SW 1271 (cell line): ENCODE measurements at places on chromosomes 16 and 17.

- no peak for DNase-seq
These were observed 208.0 kb downstream of the FOXL1 start for GRCh38 chr16:86786338-86786737.

- DNase-seq: no peak
These were observed 10.4 kb downstream of the USB1 start for GRCh38 chr16:58011652-58012051.

DNA sequence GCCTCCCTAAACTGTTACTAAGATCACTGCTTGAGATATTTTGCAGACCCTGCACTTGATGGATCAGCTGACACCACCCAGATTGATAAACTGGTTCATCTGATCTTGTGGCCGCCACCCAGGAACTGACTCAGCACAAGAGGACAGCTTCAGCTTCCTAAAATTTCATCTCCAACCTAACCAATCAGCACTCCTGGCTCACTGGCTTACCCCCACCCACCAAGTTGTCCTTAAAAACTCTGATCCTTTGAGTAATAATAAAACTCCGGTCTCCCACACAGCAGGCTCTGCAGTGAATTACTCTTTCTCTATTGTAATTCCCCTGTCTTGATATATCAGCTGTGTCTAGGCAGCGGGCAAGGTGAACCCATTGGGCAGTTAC is 174.8 kb downstream of the UTP18 start:
- no peak for DNase-seq

DNA sequence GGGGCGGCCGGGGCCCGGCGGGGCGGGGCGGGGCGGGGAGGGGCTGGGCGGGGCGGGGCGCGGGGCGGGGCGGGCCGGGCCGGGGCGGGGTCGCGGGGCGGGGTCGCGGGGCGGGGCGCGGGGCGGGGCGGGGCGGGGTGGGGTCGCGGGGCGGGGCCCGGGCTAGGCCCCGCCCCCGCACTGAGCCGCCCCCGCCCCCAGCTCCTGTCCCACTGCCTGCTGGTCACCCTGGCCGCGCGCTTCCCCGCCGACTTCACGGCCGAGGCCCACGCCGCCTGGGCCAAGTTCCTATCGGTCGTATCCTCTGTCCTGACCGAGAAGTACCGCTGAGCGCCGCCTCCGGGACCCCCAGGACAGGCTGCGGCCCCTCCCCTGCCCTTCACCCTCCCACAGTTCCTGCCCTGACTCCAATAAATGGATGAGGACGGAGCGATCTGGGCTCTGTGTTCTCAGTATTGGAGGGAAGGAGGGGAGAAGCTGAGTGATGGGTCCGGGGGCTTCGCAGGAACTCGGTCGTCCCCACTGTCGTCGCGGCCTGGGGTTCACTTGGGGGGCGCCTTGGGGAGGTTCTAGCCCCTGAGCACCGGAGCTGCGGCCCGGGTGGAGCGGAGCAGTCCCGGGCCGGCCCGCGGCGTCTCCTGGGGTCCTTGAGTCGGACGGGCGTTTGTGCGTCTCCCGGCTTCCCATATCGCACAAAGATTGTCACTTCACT is 795 bp upstream of the HBM start:
- DNase-seq: no peak

GRCh38 chr17:79211061-79211770 is 136.6 kb downstream of the ENGASE start:
- no peak for DNase-seq

- DNase-seq: peak; percentile 54
These were observed 723 bp downstream of the TRIM37 start for GRCh38 chr17:59105852-59106462.

DNA sequence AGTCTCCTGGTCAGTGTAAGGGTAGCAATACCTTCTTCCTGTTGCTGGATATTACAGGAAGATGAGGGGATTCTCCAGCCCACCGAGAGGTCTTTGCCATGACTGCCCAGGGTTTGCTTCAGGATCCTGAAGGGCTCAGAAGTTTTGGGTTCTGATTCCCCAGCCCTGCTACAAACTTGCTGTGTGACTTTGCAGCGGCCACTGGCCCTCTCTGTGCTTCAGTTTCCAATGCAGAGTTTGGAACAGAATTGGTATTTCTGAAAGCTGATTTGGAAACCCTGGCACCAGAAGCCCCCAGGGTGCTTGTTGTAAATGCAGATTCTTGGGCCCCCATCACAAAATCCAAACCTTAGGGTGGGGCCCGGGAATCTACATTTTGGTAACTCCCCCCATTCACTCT is 14.7 kb downstream of the KCNG4 start:
- DNase-seq: no peak

GRCh38 chr17:13025258-13025627 is 7.4 kb upstream of the ELAC2 start:
- no peak for DNase-seq

- DNase-seq: no peak
These were observed 18.0 kb downstream of the CCR7 start for GRCh38 chr17:40547079-40547784.

DNA sequence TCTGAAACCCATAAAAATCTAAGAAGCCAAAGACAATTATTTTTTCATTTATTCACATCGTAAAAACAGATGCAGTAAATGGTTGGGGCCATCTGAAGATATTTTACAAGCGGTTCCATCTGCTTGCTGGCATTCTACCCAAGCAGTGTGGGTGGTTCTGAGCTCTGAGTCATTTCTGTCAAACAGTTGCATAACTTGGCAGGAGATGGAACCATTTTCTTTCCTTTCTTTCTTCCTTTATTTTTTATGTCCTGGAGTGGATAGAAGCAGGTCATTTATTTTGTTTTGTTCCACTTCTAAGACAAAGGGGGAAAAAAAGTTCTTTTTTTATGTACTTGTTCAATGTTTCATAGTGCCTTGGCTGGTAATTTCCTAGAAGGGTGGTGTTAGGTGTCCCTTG is 1151.9 kb upstream of the GOT2 start:
- DNase-seq: no peak

DNA sequence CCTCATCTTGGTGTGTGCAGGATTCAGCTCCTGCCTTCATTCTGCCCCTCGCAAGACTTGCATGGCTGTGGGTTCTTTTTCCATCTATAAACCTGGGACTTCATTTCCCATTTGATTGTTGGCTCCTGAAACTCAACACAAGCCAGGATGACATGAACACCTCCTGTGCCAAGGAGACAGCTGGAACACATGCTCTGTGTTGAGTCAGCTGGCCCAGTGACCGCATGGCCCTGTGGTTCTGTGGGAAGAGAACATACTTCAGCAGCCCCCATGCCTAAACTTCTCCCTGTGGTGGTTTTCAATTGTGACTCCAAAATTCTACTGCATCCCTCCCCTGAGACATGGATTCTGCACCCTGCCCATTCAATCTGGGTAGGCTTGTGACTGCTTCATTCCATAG is 57.9 kb upstream of the FOXF1 start:
- DNase-seq: no peak

DNA sequence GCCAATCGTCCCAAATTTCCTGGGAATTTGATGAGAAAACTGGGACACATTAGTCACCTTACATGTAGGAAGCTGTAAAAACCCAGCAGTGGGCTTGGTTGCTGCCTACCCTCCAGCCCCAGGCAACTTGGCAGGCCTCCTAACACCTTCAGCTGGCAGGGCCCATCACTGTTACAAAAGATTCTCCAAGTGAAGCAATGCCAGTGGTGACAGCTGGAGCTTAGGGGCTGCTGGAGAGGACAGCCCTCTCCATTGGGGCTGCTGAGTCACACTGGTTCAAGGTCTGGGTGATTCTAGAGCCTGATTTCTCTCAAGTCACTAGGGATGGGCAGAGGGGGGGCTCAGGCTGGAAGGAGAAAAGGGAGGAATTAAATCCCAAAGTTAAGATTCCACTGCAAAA is 180.6 kb downstream of the COPRS start:
- DNase-seq: no peak

GRCh38 chr17:6853764-6854442 is 22.4 kb upstream of the TEKT1 start:
- no peak for DNase-seq

- no peak for DNase-seq
These were observed 1.4 kb upstream of the AOC3 start for GRCh38 chr17:42849451-42850181.

- DNase-seq: no peak
These were observed 287.3 kb upstream of the FOXF1 start for GRCh38 chr16:86222965-86223551.

DNA sequence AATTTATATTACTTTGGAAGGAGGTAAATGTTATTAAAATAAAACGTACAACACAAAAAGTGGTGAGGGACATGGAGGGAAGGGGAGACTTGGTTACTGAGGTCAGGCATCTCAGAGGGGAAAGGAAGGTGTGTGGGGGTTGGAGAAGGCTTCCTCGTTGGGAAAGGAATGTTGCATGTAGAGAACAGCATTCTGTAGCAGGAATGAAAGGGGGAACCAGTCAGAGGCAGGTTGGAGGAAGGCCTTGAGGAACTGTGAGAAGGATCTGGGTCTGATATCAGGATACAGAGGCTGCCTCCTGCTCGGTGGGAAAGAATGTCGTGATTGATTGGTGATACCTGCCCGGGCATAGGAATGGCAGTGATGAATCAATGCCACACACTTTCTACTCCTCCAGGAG is 103.3 kb upstream of the ZFHX3 start:
- no peak for DNase-seq

- no peak for DNase-seq
These were observed 8.0 kb downstream of the SLC38A10 start for GRCh38 chr17:81287152-81287551.

DNA sequence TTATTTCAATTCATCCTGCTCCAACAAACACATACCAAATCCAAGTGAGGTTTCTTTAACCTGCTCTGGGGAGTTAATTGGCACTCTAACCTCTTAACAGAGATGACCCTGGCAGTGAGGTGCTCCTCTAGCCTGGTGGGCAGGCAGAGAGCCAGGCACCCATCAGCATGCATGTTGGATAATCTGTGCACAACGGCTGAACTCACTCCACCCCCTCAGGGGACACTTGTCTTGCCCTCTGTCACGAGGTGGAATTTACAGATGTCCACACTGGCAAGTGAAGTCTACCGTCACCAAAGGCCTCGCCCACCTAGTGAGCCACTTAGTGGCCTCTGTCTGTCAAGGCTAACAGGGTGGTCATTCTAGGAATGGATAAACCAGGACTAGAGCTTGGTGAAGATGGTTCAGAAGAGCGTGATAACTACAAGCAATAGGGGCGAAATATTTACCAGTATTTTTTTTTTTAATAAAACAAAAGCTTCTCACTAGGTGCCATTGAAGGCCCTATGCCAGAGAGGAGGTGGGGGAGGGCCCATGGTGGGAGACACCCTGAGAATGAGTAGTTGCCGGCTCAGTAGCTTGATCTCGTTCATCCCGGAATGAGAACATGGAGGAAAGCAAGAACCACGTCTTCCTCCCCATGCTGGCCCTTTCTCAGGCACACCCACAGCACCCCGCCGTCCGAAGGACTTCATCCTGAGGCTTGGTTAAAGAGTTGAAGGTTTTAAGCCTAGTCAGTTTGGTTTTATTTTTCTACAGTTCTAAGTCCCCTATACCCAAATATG is 25.2 kb downstream of the PLD6 start:
- no peak for DNase-seq

DNA sequence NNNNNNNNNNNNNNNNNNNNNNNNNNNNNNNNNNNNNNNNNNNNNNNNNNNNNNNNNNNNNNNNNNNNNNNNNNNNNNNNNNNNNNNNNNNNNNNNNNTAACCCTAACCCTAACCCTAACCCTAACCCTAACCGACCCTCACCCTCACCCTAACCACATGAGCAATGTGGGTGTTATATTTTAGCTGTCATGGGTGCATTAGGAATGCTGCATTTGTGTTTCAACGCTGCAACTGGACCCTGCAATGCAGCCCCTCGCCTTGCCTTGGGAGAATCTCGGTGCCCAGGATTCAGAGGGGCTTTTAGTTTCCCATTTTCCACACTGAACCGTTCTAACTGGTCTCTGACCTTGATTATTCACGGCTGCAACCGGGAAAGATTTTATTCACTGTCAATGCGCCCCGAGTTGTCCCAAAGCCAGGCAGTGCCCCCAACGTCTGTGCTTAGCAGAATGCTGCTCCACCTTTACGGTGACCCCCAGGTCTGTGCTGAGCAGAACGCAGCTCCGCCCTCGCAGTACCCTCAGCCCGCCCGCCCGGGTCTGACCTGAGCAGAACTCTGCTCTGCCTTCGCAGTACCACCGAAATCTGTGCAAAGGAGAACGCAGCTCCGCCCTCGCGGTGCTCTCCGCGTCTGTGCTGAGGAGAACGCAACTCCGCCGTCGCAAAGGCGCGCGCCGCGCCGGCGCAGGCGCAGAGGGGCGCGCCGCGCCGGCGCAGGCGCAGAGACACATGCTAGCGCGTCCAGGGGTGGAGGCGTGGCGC is 43.3 kb downstream of the POLR3K start:
- no peak for DNase-seq

DNA sequence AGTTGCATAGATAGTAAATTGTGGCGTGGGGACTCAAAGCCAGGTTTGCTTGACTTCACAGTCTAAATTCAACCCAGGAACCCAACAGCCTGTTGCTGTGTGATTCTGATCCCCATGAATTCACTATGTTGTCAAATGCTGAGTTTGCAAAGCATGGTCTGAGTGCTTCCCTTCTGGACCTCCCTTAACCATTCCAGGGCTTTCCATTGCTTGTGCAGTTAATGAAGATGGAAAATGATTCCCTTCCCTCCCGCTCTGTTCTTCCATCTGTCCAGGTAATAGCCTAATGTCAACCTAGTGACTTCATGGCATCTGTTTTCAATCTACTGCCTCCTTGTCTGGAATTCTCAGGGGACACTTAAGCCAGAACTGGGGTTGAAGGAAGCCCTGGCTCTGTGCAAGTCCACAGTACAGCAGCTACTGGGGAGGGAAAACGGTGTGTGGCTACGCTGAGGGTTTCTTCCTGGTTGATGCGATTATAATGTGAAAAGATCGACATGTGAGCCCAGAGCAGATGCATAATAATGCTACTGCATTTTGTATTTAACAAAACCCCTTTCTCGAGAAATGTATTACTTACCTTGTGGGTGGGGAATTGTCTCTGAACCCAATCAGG is 206.7 kb downstream of the CDH13 start:
- DNase-seq: no peak

DNA sequence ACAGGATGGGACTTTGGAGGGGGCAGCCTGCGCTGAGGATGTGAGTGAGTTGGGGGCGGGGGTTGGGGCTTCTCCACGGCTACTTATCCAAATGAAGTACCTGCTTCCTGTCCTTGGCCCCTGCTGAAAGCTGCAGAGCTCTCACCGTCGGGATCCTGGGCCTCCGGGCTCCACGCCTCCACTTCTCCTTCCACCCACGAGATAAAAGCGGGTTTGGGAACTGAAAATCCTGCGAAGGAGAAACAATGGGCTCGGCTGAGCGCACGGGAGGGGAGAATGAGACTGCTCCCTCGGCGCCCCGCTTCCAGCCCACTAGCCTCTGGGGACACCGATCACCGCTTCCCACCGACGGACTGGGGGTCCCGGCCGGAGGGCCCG is 486 bp downstream of the ZNF785 start:
- DNase-seq: no peak

DNA sequence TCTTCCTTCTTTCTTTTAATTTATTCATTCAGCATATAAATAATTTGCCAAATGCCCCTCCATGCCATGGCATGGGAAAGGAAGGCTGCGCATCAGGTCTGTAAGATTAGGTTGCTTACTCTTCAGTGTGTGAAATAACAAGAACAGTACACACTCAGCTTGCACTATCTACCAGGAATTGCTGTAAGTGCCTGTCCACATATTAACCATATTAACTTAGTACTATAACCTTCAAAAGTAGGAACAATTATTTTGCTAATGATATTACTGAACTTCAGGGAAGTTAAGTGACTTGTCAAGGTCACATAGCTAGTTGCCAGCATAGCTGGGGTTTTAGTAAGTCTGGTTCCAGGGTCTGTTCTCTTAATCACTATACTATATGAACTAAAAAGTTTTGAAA is 89.2 kb upstream of the PMFBP1 start:
- no peak for DNase-seq
